IMR-90 (cell line): ENCODE measurements at places on chromosomes 12 and 14. TPM values are rescaled to one million over a fixed set of nuclear protein-coding genes. Genes with fewer than 3 reads are reported as not detected.

Gene GPRC5D
- total RNA-seq = not detected in 2 replicates

Gene SLC25A21
- 0.90 and 2.5 TPM in 2 replicates for total RNA-seq

Gene LRFN5
- 3.6 TPM in 2 replicates for total RNA-seq

Gene MYG1
- total RNA-seq = 47.2 and 49.8 TPM in 2 replicates

Gene VRTN
- total RNA-seq = not detected in 2 replicates

Gene HPD
- 0.18 TPM in 1 of 2 replicates, not detected in the other for total RNA-seq

Gene FAM90A1
- total RNA-seq = under 0.01 TPM in 1 of 2 replicates, not detected in the other

Gene GNB3
- total RNA-seq = 0.56 and 0.72 TPM in 2 replicates

Gene JAG2
- total RNA-seq = 0.18 and 0.28 TPM in 2 replicates

Gene KRT78
- not detected in 2 replicates for total RNA-seq

Gene KRT73
- not detected in 2 replicates for total RNA-seq

Gene KERA
- not detected in 2 replicates for total RNA-seq

Gene SAMD15
- total RNA-seq = 1.3 and 1.7 TPM in 2 replicates

Gene PHC1
- 9.1 and 9.7 TPM in 2 replicates for total RNA-seq

Gene NOXRED1
- total RNA-seq = under 0.01 TPM in 2 replicates

Gene SLC6A13
- under 0.01 and 0.28 TPM in 2 replicates for total RNA-seq

Gene AMDHD1
- total RNA-seq = under 0.01 TPM in 1 of 2 replicates, not detected in the other

Gene SLCO1B1
- not detected in 2 replicates for total RNA-seq

Gene BMP4
- 2.8 and 3.4 TPM in 2 replicates for total RNA-seq

Gene NFATC4
- 13.6 and 15.6 TPM in 2 replicates for total RNA-seq

Gene RFX4
- total RNA-seq = not detected in 2 replicates

Gene KRT7
- total RNA-seq = 0.54 and 1.4 TPM in 2 replicates

Gene IL22
- total RNA-seq = not detected in 2 replicates

Gene GPR33
- total RNA-seq = not detected in 2 replicates

Gene PTPN21
- total RNA-seq = 10.4 and 11.4 TPM in 2 replicates

Gene KLRC2
- not detected in 2 replicates for total RNA-seq

Gene RNASE4
- total RNA-seq = 8.1 and 10.4 TPM in 2 replicates

Gene TESPA1
- total RNA-seq = not detected in 2 replicates

Gene RERG
- total RNA-seq = not detected in 2 replicates

Gene PAPOLA
- total RNA-seq = 128 and 137 TPM in 2 replicates

Gene CIROP
- 0.28 and 0.36 TPM in 2 replicates for total RNA-seq

Gene TAS2R46
- 3.3 and 4.7 TPM in 2 replicates for total RNA-seq

Gene GXYLT1
- 8.6 and 18.1 TPM in 2 replicates for total RNA-seq

Gene C12orf54
- total RNA-seq = not detected in 2 replicates

Gene FGF23
- total RNA-seq = not detected in 2 replicates
